ENCODE measurements at places on chromosomes 5 and 9.

GRCh38 chr9:106619211-106619610 lies 243.8 kb upstream of the ZNF462 start:
- no peak for DNase-seq

DNA sequence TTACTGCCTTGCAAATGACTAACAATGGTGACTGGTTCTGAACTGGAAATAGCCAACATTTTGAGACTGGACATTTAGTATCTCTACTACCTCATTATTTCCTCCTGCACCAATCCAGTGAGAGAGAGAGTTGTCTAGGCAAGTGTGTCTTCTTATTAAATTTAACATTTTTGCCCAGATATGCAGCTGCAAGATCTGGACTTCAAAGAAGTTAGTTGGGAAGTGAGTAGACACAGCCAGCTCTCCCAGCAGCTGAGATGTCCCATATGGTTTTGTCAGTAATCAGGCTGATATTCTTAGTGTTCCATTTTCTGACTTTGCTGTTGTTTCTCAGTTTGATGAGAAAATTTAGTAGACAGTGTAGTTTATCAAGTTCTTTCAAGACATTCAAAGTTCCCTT lies 1778.8 kb upstream of the CDH6 start:
- no peak for DNase-seq

DNA sequence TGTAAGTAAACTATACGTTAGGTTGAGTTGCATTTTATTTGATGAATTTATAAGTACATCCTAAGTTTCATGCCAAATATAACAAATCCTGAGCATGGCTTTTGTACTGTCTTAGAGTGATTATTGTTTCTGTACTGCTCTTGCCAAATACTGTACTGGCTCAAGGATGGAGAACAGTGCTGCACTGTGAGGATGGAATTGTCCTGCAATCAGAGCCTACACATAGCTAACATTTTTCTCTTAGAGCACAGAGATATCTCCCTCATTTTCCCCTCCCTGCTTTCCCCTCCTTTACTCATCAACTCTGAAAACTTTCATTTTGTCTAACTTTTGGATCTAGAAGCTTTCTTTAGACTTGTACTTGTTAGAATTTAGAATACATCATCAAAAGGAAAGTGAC lies 28.3 kb downstream of the LRRC70 start:
- no peak for DNase-seq

- no peak for DNase-seq
These were observed 35.0 kb upstream of the ARAP3 start for GRCh38 chr5:141717043-141717442.

DNA sequence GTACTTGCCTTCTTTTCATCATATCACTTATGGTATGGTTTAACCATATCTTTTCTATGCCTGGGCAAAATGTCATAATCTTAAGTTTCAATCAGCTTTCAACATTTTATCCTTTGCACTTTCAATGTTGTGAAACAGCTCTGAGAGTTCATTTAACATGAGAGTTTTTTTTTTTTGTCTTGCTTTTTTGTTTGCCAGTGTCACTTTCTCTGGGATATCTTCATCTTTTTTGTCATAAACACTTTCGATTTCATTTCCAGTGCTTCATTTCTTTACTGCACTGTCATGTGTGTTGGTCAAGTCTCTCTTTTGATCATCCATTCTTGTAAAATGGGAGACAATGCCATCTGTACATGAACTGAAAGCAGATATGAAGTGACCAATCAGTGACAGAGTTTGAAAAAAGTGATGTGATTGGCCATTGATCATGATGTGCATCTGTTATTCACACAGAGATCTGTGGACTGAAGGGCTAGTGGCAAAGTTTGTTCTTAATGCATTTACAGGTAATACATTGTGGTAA lies 7.5 kb upstream of the POU5F2 start:
- DNase-seq = no peak

- DNase-seq = no peak
These were observed 142.7 kb downstream of the MLLT3 start for GRCh38 chr9:20479419-20480155.

- no peak for DNase-seq
These were observed 60.9 kb upstream of the ROR2 start for GRCh38 chr9:92010705-92011536.

DNA sequence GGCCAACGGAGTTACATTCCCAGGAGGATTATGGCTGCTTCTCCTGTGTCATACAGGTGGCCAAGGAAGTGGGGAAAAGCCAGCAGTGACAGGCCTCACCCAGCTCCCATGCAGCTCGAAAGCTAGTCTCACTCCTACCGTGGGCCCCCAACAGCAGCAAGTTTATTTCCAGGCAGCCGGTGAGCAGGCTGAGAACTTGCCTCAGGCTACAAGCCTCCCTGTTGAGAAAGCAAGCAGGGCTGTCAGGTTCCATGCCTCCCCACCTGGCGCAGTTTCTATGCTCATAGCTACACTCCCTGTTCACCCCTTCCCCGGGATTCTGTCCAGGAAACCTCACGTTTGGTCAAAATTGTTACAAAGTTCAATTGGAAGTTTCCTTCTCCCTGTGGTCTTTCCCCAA lies 27.5 kb upstream of the DNAH5 start:
- no peak for DNase-seq

- DNase-seq = peak; percentile 42
These were observed 19.8 kb upstream of the PTPN3 start for GRCh38 chr9:109517901-109518377.

DNA sequence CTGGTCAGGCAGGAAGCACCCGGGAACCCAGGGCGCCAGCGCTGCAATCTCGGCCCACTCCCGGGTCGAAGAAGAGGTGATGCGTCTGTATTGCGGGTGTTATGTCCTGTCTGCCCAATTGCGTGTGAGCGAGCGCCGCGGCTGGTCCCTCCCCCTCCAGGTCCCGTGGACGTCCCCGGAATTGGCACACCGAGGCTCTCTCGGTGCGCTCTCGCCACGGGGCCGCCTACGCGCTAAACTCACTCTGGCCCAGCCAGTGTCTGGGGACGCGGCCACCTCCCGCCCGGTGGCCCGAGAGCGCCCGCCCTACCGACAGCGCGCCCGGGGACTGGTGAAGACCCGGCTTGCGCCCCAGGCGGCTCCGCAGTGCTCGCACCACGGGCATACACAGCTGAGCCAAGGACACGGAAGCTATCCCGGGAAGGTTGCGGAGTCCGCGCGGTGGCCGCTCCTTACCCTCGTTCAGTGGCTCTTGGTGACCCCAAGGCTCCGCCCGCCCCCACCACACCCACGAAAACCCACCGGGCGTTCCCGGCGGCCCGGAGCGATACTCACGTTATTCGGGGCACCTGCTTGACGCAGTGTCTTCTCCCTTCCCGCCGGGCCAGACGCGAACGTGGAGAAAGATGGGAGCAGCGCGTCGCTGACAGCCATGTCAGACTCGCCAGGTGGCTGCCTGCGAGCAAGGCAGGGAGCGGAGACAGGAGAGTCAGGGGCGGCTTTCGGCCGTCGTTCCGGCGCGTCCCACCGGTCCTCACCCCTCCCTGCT lies 1.0 kb downstream of the KLF4 start:
- no peak for DNase-seq

GRCh38 chr9:73050065-73050816 lies 97.4 kb upstream of the ALDH1A1 start:
- no peak for DNase-seq

DNA sequence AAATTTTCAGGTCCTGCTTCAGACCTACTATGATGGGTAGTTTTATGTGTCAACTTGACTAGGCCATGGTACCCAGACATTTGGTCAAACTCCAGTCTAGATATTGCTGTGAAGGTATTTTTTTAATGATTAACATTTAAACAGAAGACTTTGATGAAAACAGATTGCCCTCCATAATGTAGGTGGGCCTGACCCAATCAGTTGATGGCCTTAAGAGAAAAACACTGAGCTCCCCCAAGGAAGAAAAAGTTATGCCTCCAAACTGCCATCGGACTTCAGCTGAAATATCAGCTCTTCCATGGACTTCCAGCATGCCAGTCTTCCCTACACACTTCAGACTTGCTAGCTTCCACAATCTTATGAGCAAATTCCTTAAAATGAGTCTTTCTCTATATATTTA lies 67.3 kb upstream of the TYRP1 start:
- no peak for DNase-seq

DNA sequence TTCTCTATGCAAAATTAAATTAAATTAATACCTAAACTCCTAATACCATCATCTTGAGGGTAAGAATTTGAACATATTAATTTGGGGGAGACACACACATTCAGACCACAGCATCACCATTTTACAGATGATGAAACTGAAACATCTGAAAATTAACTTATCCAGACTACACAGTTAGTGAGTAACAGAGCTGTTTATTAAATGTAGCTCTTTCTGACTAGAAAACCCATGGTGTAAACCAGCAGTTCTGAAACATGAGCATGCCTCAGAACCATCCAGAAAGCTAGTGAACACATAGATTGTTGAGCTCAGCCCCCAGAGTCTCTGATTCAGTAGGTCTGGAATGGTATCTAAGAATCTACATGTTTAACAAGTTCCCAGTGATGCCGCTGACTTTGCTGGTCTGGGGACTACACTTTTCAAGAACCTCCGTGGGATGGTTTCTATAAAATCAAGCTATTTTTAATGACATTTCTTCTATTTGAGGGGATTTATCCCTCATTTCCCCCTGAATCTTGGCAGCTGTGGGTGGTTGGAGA lies 113.5 kb downstream of the RORB start:
- no peak for DNase-seq

DNA sequence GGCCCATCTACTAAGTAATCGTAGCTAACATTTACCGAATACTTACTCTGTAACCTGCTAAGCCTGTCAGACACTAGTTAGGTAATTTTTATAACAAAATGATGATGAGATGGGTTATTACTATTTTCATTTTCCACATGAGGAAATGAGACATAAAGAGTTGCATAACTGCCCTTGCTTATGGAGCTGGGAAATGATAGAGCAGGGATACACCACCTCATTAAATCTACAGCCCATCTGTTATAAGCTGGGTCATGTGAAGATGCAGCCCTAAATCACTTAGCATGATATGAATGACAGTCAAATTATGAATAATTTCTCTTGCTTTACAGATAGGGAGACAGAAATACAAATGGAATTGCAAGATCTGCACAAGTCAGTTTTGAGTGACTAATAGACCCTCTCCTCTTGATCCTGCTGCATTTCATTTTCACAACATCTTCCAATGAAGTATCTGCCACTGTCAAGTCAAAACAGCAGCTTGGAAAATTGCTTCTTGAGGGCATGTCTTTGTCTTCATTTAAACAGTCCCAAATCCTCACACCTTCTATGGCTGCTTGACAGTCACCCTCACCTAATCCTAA lies 364.7 kb downstream of the PRELID2 start:
- DNase-seq = no peak

- no peak for DNase-seq
These were observed 149.2 kb downstream of the GABBR2 start for GRCh38 chr9:98559561-98559960.

GRCh38 chr5:151737431-151737830 lies 21.0 kb downstream of the ATOX1 start:
- no peak for DNase-seq

DNA sequence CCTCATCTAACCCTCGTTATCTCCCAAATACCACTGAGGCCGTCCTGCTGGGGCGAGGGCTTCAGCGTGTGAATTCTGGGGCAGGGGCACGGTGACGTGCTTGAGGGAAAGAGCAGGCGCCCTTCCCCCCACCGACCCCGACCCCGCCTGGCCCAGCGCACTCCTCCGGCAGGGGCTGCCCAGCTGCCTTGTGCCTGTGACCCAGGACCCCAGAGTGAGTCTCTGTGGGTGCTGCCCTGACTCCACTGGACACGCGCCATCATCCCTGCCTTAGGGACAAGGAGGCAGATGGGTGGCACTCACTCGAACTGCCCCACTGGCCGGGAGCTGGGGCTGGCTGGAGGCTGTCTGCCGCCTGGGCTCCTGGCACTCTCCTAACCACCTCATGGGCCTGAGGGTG lies 136.2 kb upstream of the LPCAT1 start:
- no peak for DNase-seq

DNA sequence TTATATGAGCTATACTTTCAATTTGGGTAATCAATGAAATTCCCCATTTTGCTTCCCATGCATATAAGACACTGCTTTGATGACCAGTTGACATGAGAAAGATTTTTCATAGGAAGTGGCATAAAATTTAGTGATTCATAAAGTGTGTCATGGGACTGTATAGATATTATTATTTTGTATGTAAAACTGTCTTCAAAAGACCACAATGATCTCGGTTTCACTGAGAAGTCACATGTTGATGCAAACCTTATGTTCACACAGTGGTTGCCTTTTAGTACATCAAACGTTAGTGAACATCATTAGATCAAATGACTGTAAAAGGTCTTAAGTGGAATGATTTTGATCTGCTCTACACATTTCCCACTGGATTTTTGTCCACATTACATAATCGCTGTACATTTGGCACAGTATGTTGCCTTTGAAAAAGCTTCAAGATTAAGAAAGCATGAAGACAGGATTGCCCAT lies 349.2 kb upstream of the MEF2C start:
- no peak for DNase-seq

DNA sequence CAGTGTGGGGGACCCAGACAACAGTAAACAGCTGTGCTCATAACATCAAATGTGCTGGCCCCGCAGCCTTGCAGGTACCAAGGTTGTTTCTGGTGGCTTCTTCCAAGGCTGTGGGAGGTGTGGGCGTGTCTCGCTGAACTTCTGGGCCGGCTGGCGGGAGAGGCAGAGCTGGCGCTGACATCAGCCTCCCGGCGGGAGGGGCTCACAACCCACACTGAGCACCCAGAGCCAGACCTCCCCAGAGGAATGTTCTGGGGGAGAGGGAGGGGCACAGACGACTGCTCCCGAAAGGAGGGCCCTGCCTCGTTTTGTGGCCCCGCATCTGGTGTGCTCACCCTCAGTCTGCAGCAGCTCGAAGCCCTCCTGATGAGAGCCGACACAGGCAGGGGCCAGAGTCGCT lies 6.9 kb upstream of the SLC12A7 start:
- DNase-seq = no peak

DNA sequence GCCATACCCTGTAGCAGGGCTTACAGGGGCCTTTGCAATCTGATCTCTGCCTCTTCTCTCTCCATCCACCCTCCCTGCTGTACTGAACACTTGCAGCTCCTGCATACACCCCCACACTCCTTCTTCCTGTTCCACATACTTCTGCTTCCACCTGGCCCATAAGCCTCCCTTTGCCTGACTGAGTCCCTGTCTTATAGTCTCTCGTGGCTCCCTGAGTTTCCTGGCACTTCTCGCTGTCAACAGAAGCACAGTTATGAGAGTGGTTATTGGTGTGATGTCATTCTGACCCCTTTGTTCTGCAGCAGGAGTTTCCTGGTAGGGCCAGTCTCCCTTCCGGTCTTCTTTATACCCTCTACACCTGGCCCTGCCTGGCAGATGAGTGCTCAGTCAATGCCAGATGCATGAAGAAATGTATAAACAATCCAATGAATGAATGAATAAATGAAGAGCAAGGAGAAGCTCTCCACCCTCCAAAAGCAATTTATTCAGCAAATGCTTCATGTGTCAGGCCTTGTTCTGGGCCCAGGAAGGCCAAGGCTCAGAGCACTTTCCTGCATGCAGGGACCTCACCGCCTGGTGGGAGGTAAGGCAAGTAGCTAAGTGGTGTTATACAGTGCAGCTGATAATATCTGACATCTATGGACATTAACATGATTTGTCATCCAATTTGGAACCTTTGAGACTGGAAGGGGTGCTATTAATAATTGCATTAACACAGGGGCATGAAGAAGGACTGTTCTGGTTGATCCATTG lies 20.5 kb upstream of the CSF1R start:
- DNase-seq = no peak

GRCh38 chr5:133753856-133754255 lies 141.5 kb upstream of the FSTL4 start:
- DNase-seq = no peak

- DNase-seq = no peak
These were observed 50.7 kb downstream of the P4HA2 start for GRCh38 chr5:132176987-132177386.

- DNase-seq = no peak
These were observed 32.4 kb downstream of the STK32A start for GRCh38 chr5:147267082-147267832.

GRCh38 chr5:173567548-173567947 lies 48.9 kb downstream of the BOD1 start:
- DNase-seq = no peak

All from astrocyte of the cerebellum (primary cell).